AG09309 (cell line): ENCODE measurements at places on chromosomes 13 and 19.

GRCh38 chr13:27261396-27261795 lies 9.2 kb upstream of the RASL11A start:
- DNase-seq: no peak

DNA sequence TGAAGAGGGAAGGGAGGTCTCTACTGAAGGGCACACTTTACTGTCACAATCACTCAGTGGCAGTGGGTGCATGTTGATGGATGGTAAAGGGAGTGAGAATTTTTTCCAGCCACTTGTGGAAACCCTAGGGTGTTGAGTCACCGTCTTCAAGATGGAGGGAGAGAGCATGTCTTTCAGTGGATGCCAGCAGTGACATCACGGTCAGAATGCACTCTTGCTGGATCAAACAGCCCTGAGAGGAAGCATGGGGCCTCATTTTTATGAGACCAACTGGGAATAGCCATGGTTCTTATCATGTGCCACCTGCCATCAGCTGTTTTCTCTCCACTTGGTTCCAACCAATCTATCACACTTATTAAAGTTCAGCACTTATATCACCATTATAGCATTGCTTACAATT lies 182.5 kb downstream of the KCNRG start:
- DNase-seq: no peak

GRCh38 chr19:55392820-55393761 lies 7.4 kb downstream of the RPL28 start:
- no peak for DNase-seq

DNA sequence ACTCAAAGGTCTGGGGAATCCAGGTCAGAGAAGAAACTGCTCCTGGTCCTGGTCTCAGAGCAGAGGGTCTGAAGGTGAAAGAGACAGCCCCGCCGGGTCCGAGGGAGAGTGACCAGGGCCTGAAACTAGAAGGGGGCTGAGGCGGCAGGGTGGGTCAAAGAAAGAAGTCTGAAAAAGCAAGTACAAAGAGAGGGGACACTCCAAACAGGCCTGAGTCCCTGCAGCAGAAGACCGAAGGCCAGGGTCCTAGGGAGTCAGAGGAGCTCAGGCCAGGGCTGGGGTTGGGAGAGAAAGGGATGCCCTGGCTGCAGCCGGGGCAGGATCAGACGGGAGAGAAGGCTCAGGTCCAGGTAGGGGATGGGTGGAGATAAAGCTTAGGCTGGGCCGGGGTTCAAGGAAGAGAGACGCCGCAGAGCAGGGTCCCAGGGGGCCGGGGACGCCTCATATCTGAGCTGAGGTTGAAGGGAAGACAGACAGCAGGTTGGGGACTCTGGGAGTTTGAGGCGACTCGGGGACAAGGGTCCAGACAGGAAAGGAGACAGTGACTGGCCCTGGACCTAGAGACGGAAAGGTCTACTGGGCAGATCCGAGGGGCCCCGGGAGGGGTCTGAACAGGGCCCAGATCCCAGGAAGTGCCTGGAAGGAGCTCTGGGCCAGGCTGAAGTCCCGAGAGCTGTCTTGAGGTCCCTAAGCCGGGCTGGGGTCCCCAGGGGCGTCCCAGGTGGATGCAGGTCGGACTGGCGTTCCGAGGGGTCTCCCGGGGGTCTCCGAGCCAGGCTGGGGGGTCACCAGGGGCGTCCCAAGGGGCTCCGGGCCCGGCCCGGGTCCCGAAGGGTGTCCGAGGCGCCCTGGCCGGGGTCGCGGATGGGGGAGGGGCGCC lies 795 bp downstream of the MLLT1 start:
- DNase-seq: no peak

DNA sequence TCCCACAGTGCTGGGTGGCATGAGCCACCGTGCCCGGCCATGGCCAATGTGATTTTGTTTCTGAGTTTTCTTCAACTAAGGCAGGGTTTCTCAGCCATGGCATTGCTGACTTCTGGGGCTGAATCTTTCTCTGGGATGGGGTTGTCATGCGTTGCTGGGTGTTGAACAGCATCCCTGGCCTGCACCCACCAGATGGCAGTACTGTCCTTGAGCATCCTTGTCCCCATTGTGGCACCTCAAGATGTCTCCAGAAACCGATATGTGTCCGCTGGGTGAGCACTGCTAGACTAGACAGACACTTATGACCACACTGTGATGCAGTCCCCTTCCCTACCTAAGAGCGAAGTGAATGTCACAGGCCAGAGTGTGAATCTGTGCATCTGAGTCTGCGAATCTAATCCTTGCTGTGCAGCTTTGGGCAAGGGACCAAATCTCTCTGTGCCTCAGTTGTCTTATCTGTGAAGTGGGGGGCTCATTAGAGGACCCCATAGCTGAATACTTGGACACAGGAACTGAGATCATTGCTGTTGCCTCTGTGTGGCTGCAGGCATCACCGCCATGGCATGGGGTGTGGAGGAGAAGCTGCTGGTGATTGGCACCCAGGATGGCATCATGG lies 50.3 kb upstream of the SIN3B start:
- DNase-seq: no peak

- no peak for DNase-seq
Observed at GRCh38 chr13:76889254-76889653, 3.0 kb upstream of the KCTD12 start.

DNA sequence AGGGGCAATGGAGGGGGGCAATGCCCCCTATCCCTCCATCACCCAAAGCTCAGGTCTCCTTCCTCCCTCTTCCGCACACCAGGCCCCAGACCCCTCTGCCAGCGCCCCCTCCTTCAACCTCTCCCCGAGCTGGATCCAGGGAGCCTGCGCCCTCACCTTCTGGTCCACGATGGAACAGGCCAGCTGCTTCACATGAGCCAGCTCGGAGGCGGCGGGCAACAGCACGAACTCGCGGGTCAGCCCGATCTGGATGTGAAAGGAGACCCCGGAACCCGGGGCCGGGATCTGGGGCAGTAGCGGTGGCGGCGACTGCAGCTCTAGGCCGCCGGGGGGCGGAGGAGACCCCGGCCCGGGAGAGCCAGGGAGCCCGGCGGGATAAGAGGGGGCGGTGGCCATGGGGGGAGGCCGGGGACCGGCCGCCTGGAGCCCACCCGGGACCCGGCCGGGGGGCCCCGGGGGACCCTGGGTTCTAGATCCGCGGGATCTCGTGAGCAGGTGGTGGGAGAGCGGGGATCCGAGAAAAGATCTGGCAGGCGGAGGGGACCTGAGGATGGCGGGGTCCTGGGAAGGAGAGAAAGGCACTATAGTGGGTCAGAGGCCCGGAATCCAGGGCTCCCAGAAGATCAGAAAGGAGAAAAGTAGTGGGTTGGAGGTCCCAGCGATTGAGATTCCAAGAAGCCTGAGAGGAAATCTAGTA lies 791 bp downstream of the PRKD2 start:
- no peak for DNase-seq

DNA sequence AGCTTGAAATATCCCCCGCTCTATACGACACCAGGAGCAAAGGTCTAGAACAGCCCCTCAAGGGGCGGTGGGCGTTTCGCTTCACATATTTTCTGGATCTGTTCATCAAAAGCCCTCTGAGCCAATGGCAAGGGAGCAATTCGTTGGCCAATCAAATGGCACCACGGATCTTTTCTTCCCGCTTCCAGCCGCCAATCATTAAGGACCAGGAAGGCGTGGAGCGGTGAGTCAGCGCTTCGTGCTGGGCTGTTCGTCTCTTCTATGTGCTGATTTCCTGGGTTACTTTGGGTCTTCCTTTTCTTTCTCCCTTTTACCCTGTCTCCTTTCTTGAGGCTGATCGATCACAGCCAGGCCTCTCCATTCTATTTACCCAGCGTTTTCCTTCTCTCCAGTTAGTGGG lies at the start of gene NLRP4:
NLRP4 (plus strand) TSS at position 201 of the 400 bp plus-strand sequence. CDS start 15,541 bp downstream, outside the sequence.
- no peak for DNase-seq

DNA sequence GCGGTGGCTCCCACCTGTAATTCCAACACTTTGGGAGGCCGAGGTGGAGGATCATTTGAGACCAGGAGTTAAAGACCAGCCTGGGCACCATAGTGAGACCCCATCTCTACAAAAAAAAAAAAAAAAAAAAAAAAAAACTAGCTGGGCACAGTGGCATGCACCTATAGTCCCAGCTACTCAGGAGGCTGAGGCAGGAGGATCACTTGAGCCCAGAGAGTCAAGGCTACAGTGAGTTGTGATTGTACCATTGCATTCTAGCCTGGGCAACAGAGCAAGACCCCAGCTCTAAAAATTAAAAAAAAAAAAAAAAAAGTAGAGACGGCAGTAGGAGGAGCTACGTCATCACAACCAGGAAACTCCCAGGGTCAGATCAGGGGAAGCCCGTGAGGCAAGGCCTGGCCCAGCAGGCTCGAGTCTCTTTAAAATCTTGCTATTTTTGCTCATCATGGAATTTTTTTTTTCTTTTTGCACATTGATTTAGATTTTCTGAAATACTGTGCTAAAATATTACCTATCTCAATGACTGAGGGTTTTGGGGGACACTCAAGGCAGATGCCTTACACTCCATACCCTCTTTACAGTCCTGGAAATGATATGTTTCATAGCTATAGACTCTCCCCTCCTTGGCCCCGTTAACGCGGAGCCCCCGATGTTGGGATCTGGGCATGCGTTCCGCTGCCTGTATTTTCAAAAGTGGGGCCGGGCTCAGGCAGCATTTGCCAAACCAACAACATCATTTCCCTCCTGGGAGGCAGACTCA lies 44.4 kb upstream of the USE1 start:
- DNase-seq: no peak

DNA sequence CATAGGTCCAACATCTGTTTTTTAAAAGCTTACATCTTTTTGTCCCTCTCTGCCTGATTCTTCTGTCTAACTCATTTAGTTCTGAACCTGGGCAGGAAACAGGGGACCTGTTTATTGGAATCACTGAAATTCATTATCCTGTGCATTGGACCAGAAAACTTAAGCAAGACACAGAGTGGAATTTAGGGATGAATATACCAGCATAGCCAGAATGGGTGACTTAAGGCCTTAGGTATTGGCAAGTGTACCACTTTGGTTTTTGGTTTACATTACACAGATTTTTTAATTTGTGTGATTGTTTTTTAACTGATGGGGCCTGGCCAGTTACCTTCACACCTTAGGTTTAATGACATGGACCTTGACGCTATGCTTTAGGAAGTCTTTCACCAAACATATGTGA lies 232.5 kb downstream of the GPC5 start:
- DNase-seq: no peak

GRCh38 chr13:107069108-107069776 lies 501.3 kb upstream of the ARGLU1 start:
- no peak for DNase-seq

GRCh38 chr13:33172400-33172799 lies 113.2 kb downstream of the STARD13 start:
- DNase-seq: no peak

GRCh38 chr19:7534531-7535046 lies 928 bp upstream of the PNPLA6 start:
- DNase-seq: peak; percentile 64

GRCh38 chr13:28258417-28258816 lies 120.1 kb downstream of the PAN3 start:
- no peak for DNase-seq

GRCh38 chr19:49196527-49197240 lies 39.1 kb downstream of the TRPM4 start:
- DNase-seq: no peak

GRCh38 chr13:108003626-108004025 lies 211.7 kb downstream of the LIG4 start:
- DNase-seq: no peak

GRCh38 chr19:46296202-46296480 lies 701 bp upstream of the HIF3A start:
- no peak for DNase-seq

- no peak for DNase-seq
Observed at GRCh38 chr13:40187841-40188591, 478.4 kb downstream of the FOXO1 start.

GRCh38 chr13:114234645-114235421 lies at the start of gene CDC16:
Gene CDC16, plus strand, starts transcription at chr13:114234897. Its CDS starts 188 bp downstream, at chr13:114235085.
- peak; percentile 49 for DNase-seq

GRCh38 chr13:81874681-81875661 lies 1534.0 kb upstream of the SPRY2 start:
- DNase-seq: no peak

DNA sequence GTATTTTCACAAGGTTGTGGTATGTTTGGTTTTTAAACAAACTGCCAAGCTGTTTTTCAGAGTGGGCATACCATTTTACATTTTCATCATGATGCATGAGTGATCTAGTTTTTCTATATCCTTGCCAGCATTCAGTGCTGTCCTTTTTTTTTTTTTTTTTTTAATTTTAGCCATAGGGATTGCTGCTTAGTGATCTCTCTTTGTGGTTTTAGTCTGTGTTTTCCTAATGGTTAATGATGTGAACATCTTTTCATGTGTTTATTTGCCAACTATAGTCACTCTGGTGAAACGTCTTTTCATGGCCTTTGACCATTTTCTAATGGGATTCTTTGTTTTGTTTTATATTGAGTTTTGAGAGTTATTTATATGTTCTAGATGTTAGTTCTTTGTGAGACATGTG lies 59.7 kb downstream of the SHISA2 start:
- no peak for DNase-seq

GRCh38 chr19:48680436-48681126 lies 7.8 kb upstream of the NTN5 start:
- DNase-seq: no peak

- DNase-seq: no peak
Observed at GRCh38 chr13:22665506-22665905, 515.3 kb upstream of the SGCG start.

DNA sequence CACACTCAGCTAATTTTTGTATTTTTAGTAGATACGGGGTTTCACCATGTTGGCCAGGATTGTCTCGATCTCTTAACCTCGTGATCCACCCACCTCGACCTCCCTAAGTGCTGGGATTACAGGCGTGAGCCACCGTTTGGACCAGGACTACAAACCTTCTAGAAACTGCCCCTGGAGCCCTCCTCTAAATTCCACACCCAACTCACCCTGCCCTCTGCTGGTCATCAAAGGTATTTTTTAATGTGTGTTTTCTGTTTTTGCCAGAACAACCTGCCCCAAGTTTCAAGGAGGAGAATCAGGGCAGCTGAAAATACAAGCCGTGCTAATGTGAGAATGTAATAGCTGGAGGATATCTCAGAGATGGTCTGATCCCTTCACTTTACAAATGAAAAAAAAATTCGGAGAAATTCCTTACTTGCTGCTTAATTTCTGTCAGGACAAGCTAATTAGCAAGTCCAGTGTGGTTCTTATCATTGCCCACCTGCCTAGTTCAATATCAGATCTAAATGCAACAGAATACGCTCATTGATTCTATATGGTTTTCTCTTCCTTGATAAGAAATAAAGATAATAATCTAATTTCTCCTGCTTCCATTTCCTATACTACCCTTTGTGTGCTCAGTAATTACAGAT lies 4.1 kb downstream of the ATP8A2 start:
- peak; percentile 5 for DNase-seq

- DNase-seq: no peak
Observed at GRCh38 chr19:48491793-48492123, 19.9 kb downstream of the LMTK3 start.
